ENCODE measurements at places on chromosomes 13 and 19. TPM values are rescaled to one million over a fixed set of nuclear protein-coding genes. Genes with fewer than 3 reads are reported as not detected.

CBY2 gene
- total RNA-seq, result 0.64 TPM

ARHGEF18 gene
- 82.3 TPM for total RNA-seq

ZNF433 gene
- total RNA-seq, result 0.44 TPM

TMEM59L gene
- total RNA-seq, result not detected

LENG9 gene
- total RNA-seq, result 7.3 TPM

ZNF575 gene
- 11.8 TPM for total RNA-seq

TPGS1 gene
- 32.0 TPM for total RNA-seq

TSSK6 gene
- total RNA-seq, result 9.7 TPM

N4BP2L2 gene
- total RNA-seq, result 337 TPM

UNC13A gene
- total RNA-seq, result 0.09 TPM

SERP2 gene
- not detected for total RNA-seq

THSD1 gene
- 0.87 TPM for total RNA-seq

RFPL4A gene
- total RNA-seq, result not detected

IZUMO2 gene
- not detected for total RNA-seq

DNA sequence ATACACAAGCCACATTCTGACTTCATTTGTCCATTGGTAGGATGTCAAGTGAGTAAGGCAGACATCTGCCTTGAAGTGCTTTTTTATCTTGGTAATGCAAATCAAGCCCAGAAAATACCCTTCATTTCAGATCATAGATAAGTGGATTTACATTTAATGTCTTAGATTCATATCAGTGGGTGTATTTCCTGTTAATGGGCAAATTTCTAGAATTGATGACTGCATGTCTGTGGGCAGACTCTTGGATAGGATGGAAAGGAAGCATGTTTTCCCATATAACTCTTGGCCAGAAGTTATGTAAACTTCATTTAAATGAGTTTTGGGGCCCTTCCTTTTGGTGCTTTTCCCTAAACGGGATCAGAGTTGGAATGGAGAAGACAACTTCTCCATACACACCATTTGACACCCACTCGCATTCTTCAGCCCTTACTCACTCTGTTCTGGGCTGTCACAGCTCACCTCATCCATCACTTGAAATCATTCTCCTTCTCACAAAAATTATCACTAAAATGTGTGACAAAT, 154.6 kb downstream of the FLT1 start:
- DNase-seq, result no peak

GRCh38 chr19:18941628-18942354, 774 bp upstream of the HOMER3 start:
- no peak for DNase-seq

- no peak for DNase-seq
These were observed 5.7 kb downstream of the DNM2 start for GRCh38 chr19:10723591-10723990.

DNA sequence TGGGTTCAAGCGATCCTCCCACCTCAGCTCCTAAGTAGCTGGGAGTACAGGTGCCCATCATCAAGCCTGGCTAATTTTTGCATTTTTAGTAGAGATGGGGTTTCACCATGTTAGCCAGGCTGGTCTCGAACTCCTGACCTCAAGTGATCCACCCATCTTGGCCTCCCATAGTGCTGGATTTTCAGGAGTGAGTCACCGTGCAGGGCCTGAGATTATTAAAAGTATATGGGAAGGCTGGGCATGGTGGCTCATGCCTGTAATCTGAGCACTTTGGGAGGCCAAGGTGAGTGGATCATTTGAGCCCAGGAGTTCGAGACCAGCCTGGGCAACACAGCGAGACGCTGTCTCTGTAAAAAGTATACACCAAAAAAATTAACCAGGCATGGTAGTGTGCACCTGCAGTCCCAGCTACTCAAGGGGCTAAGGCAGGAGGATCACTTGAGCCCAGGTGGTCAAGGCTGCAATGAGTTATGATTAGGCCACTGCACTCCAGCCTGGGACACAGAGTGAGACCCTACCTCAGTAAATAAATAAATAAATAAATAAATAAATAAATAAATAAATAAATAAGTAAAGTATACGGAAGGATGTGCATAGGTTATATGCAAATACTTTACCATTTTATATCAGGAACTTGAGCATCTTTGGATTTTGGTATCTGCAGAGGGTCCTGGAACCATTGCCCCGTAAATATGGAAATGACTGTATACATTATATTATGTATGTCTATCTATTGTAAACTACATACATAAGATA, 854 bp downstream of the IL12RB1 start:
- no peak for DNase-seq

- no peak for DNase-seq
These were observed 496.2 kb downstream of the COG6 start for GRCh38 chr13:40151673-40152072.

DNA sequence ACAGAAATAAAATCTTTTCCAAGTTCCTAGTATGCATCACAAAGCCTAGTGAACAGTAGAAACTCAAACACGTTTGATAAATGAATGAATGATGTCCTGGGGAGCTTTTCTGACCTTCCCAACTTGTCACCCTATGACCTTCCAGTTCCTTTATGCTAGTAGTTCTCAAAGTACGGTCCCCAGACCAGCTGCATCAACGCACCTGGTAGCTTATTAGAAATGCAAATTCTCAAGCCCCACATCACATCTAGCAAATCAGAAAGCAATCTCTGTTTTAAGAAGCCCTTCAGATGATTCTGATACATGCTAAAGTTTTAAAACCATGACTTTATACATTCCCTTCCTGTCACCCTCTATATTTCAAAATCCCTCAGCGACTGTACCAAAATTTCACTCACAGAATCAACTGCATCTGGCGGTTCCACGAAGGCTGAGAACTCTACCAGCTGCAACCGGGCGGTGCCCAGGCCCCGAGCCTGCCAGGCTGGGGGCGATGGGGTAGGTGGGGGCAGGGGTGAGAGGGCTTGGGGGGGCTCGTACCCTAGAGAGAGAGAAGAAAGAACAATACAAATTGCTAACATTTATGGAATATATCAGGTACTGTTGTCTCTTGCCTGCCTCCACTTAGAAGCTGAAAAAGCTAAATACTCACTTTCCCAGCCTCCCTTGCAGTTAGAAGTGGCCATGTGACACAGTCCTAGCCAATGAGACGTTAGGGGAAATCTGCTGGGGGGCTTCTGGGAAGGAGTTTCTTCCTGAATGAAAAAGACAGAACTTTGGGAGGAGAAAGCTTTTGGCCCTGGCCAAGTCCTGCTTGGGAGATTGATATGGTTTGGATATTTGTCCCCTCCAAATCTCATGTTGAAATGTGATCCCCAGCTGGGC, 13.3 kb downstream of the CD37 start:
- no peak for DNase-seq

DNA sequence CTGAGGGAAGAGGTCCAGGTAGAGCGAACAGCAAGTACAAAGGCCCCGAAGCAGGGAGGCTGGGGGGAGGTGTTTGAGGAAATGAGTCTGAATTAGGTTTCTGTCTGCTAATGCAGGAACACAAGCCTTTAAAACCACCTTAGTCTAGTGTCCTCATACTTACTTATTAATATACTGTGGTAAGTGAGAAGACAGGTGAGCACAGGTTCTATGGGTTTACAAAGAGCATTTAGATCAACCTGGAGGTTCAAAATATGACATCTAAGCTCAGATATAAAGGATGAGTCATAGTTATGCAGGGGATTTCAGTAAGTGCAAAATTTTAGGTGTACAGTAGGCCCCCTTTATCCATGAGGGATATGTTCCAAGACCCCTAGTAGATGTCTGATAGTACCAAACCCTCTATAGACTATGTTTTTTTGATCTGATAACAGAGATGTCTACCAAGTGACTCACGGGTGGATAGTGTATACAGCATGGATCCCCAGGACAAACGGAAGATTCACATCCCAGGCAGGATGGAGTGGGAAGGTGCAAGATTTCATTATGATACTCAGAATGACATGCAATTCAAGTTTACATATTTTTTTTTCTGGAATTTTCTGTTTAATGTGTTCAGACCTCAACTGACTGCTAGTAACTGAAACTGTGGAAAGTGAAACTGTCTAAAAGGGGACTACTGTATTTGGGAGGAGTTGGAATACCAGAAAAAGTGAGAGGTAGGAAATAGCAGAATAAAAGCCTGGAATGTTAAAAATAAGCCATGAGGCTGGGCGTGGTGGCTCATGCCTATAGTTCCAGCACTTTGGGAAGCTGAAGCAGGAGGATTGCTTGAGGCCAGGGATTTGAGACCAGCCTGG, 18.2 kb upstream of the MED4 start:
- DNase-seq, result no peak

GRCh38 chr13:60679131-60679530, 282.1 kb downstream of the TDRD3 start:
- no peak for DNase-seq

DNA sequence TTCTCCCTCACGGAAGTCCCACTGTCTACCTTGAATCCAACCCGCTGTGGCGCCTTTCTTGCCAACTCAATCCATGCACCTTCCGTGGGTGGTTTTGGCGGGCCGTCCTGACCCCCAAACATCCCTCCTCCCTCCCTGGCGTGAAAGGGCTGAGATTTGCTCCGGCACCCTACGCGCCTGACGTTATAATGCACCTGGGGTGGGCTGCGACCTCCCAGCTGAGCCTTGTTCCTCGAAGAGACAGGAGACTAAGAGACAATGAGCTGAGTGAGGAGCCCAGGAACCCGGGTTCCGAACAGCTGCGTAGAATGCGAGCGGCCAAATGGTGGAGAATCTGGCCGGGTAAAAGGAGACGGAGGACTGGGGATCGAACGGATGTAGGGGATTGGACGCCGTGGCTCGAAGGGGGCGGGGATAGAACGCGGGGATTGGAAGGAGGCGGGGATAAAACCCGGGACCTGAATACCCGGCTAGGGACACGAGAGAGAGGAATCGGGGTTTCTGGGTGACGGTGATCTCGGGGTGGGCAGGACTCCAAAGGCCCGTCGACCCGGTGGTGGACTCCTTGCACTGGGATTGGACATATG, at the start of gene CPT1C:
Gene CPT1C (plus strand): TSS at position 461 of the 587 bp plus-strand sequence. CDS start 1,137 bp downstream, outside the sequence.
- peak; percentile 67 for DNase-seq

GRCh38 chr13:98032168-98032567, 78.7 kb downstream of the IPO5 start:
- DNase-seq, result no peak

- no peak for DNase-seq
These were observed 19.6 kb downstream of the C2CD4C start for GRCh38 chr19:389255-389934.

GRCh38 chr13:107360010-107360409, 792.1 kb upstream of the ARGLU1 start:
- no peak for DNase-seq

GRCh38 chr13:50340146-50340545, 324.9 kb downstream of the KCNRG start:
- DNase-seq, result no peak

- DNase-seq, result no peak
These were observed 107.3 kb upstream of the ZNF507 start for GRCh38 chr19:32238076-32238475.

GRCh38 chr13:79626924-79627323, 146.0 kb downstream of the NDFIP2 start:
- no peak for DNase-seq

- DNase-seq, result no peak
These were observed 287.1 kb downstream of the ITGBL1 start for GRCh38 chr13:101739382-101740178.

DNA sequence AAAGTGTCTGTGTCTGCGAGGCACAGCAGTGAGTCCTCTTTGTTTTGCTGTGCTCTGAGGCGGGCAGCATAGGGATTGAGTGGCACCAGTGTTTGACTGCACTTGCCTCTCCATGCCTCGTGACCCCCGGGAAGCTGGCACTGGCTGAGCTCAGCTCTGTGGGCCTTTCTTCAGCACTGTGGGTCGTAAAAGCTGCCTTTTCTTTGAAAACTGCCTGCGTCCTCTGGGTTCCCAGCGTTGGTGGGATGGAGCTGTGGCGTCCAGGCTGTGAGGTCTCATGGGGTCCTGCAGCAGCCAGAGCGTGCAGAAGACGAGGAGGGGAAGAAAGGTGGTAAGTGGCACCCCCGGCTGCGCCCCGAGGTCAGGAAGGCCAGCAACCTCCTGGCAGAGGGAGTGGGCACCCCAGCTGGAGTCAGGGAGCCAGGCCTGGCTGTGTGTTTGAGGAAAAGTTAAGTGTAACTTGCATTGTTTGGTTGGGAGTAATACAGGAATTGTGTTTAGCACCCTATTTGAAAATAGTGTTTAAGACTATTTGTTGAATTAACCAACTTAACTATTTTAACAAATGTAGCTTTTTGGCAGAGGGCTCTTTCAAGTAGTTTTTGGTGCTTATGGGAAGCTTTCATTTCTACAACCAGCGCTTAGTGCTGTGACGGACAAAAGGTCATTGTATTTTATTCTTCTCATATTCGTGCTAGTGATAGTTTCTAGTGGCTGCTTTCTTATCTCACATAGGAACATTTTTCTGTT, 79.3 kb upstream of the TEX29 start:
- no peak for DNase-seq

GRCh38 chr13:111511805-111512504, 191.5 kb downstream of the TEX29 start:
- no peak for DNase-seq

GRCh38 chr19:46546194-46546896, 50.7 kb upstream of the PNMA8B start:
- DNase-seq, result no peak

DNA sequence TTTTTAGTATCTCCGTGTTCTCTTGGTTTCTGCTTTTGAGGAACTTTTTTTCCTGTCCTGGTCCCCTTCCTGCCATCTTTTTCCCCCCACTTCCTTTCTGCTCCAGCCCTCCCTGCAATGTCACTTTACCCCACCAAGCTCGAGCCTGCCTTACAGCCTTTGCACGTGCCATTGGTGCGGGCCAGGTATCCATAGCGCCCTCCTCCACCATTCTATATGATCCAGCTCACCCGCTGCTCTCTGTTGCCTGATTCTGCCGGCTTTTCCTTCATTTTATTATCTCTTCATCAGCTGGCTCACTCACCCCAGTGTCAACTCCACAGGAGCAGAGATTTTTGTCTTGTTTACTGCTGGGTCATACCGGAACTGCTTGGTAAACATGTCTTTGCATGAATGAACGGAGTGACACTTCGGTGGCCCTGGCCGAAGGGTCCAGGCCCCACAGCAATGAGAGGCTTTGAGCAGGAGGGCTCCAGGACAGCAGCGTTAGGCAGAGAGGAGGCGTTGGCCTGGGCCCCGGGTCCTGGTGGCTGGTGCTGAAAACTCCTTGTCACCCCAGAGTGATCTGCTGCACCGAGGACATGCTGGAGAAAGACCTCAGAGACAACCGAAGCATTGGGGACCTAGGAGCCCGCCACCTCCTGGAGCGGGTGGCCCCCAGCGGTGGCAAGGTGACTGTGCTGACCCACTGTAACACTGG, 1.2 kb downstream of the MRI1 start:
- no peak for DNase-seq

- DNase-seq, result no peak
These were observed 146.7 kb downstream of the USP12 start for GRCh38 chr13:27024776-27025492.

- DNase-seq, result no peak
These were observed 232.9 kb upstream of the PCDH20 start for GRCh38 chr13:61648547-61648946.

GRCh38 chr13:41562083-41562482, 104.7 kb downstream of the RGCC start:
- no peak for DNase-seq

GRCh38 chr13:34467450-34468083, 474.5 kb upstream of the NBEA start:
- DNase-seq, result no peak

DNA sequence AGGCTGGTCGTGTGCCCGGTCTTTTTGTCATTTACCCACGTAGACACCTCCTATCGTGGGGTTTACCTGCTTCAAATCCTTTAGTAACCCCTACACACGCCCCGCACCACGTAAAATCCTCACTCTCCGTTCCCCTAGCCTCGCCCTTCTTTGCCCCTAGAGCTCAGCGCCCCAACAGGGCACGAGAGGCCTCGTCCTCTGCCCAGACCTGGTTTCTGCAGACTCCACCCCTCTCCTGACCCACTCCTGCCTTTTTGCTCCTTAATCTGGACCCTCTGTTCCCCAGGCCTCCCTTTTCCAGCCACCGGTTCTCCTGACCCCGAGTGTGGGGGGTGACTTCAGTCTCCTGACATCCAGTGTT, 412 bp downstream of the ZNF528 start:
- no peak for DNase-seq

All from CD4-positive, alpha-beta memory T cell (primary cell).